ENCODE measurements at places on chromosomes 1 and 21.
A peak's percentile ranks its signal among the peaks of the same experiment; 100 is the strongest.

- no peak for DNase-seq
Observed at GRCh38 chr21:43855955-43856354, 9.1 kb upstream of the AGPAT3 start.

DNA sequence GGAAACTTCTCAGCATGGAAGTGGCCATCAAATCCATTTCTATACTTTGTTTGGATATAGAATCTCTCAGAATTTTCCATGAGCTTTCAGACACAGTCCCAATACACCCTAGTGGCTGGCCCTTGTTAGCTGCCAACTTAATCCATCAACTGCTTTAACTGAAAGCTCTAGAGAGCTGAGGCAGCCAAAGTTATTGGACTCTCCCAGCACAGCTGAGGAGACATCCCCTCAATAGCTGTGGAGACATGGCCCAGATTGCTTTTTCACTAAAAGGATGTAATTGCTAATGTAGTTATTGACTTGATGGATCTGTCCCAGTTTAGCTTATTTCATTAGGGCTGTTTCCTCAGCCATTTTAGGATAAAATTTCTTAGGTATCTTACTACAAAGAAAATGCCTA, 94.8 kb upstream of the PRMT6 start:
- DNase-seq, result no peak

- no peak for DNase-seq
Observed at GRCh38 chr21:31502537-31503143, 156.9 kb upstream of the SOD1 start.

- peak; percentile 81 for DNase-seq
Observed at GRCh38 chr1:224736619-224737352, 120.7 kb downstream of the CNIH3 start.

DNA sequence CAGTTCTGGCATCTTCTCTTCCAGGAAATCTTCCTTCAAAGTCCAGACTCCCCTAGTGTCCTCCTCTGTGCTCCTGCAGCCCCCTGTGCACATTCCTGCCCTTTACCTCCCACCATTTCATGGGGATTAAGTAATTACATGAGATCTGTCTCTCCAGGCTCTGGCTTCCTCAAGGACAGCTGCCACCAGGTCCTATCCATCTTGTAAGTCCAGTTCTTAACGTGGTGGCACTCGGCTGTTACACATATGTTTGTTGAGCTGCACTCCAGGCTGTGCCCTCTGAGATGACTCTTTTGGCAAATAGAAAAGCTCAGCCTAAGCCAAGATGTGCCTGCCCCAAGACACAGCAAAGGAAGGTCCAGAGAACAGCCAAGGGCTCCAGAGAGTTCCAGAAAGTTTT, 57.4 kb upstream of the CAMK1G start:
- DNase-seq, result no peak

DNA sequence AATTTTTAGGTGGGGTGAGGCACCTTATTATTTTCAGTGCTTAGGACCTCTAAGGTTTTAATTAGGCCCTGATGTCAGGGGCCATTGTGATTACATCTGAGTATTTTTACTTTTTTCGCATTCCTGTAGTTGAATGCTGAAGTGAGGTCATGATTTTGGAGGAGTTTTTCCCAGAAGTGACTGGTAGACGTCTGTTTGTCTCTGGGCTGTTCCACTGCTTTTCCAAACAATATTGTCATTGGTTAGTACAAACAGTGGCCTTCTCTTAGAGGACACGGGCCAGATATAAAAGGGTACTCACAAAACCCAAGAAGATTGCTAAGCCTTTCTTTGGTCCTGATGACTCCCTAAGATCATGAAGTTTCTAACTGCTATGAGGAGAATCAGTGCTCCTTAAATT, 7.6 kb upstream of the RASAL2 start:
- peak; percentile 41 for DNase-seq

GRCh38 chr1:84259376-84259775, 42.1 kb upstream of the SAMD13 start:
- DNase-seq, result no peak

GRCh38 chr1:167484726-167485502, 33.4 kb downstream of the CD247 start:
- DNase-seq, result no peak

- peak; percentile 52 for DNase-seq
Observed at GRCh38 chr1:33130297-33130696, 49.3 kb downstream of the AZIN2 start.

GRCh38 chr1:83131692-83131955, 867.3 kb downstream of the TTLL7 start:
- DNase-seq, result no peak

GRCh38 chr1:235270625-235271024, 57.4 kb downstream of the ARID4B start:
- peak; percentile 41 for DNase-seq

GRCh38 chr1:64073705-64074104, 129.7 kb upstream of the UBE2U start:
- no peak for DNase-seq

DNA sequence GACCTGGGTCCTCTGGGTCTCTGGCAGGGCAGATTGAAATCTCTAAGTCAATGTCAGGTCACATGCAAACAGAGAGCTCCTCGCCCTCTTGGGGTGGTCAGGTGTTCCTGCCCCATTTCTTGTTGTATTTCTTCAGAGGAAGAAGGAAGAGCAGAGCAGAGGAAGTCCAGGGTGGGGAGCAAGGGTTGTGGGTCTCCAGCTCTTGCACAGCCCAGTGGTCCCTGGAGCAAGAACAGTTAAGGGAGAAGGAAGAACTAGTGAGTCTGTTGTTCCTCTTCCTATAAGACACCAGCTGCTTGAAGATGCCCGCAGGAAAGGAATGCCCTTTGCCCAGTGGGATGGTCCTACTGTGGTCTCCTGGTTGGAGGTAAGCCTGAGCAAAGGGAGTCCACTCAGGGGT, 26.3 kb downstream of the MYOG start:
- no peak for DNase-seq

DNA sequence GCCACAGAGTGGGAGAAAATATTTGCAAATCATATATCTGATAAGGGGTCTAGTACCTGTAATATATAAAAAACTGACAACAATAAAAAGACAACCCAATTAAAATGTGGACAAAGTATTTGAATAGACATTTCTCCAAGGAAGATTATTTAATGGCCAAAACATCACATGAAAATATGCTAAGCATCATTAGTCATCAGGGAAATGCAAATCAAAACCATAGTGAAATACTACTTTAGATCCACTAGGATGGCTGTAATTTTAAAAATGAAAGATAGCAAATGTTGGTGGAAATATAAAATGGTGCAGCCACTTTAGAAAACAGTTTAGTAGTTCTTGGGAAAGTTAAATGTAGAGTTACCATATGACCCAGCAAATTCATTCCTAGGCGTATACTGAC, 118.7 kb upstream of the KIF26B start:
- no peak for DNase-seq

DNA sequence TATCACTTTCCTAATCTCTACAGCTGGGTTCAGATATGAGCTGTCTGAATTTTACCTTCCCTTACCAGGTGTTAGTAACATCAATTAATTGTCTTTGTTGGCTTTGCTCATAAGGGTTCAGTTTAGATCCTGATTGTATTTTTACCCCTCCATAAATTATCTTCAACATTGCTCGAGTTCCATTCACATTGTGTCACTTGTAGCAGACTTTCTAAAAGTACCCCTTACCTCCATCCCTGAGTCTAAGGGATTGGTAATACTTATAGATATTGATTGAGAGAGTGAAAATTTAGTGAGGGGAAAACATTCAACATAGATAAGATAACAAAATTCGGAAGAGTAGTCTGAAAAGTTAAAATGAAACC, 7.3 kb downstream of the RASAL2 start:
- DNase-seq, result no peak

GRCh38 chr21:27694667-27695066, 727.8 kb upstream of the ADAMTS5 start:
- no peak for DNase-seq

GRCh38 chr1:16266411-16267118, 29.6 kb upstream of the CPLANE2 start:
- no peak for DNase-seq

DNA sequence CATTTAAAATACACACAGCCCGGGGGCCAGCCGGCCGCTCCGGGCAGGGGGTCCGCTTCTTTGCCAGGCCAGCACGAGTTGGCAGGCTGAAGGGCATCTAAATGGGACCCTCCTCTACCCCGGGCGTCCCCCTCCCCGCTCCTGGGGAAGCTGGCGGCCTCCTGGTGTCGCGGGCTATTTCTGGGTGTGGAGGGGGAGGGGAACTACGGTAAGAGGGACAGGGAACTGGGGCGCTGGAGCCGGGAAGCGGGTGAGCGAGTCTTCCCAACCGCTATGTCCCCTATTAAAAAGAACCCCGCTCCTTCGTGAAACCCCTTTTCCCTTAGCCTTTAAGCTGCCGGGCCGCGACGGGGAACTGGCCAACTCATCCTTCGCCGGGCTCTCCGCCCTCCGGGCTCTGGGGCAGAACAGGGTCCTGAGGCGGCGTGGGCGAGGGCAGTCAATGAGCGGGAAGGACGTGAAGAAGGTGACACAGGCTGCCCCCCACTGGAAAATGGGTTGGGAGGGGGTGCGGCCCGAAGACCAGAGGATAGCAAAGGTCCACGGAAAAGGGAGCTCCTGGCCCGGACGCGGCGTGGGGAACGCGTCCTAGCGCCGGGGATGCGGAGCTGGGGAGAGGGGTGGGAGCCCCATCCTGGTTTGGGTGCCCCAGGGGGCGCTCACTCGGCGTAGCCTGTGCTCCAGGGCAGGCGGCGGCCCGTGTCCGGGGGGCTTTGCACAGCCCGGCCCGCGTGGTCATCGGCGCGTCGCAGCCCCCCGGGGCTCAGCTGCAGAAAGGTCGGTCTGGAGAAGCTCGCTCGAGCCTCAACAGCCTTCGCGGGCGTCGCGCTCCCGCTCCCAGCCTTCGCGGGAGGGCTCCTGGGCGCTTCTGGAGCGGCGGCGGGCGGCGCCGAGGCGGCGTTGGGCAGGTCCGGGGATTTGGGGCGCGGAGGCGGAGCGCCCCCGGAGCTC, 544 bp downstream of the PPM1J start:
- peak; percentile 51 for DNase-seq

- DNase-seq, result peak; percentile 15
Observed at GRCh38 chr1:24235921-24236788, 49.1 kb upstream of the IFNLR1 start.

DNA sequence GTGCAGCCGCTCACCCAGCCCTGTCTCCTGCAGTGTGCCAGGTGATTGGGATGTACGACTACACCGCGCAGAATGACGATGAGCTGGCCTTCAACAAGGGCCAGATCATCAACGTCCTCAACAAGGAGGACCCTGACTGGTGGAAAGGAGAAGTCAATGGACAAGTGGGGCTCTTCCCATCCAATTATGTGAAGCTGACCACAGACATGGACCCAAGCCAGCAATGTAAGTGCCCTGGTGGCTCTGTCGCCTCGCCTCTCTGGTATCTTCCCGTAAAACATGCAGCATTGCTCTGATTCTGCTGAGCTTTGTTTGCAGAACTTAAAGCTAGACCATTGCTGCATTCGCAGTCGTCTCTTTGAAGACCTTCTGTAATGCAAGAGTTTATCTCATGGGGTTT, 79.2 kb downstream of the ATP5PO start:
- DNase-seq, result no peak

DNA sequence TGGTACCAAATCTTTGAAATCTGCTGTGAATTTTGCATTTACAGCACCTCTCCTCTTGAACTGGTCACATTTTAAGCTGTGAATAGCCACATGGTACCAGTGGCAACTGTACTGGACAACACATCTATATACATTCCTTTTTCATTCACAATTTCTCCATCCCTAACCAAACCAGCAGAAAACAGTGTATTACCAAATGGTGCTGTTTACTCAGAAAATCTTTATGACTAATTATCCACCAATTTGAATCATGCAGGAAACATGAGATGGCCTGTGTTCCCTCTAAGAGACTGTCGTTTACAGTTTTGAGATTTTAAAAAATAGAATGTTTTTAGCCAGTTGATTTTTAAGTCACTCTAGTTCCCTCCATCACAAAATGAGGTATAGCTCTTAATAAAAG, 17.6 kb upstream of the CCT8 start:
- DNase-seq, result peak; percentile 80

DNA sequence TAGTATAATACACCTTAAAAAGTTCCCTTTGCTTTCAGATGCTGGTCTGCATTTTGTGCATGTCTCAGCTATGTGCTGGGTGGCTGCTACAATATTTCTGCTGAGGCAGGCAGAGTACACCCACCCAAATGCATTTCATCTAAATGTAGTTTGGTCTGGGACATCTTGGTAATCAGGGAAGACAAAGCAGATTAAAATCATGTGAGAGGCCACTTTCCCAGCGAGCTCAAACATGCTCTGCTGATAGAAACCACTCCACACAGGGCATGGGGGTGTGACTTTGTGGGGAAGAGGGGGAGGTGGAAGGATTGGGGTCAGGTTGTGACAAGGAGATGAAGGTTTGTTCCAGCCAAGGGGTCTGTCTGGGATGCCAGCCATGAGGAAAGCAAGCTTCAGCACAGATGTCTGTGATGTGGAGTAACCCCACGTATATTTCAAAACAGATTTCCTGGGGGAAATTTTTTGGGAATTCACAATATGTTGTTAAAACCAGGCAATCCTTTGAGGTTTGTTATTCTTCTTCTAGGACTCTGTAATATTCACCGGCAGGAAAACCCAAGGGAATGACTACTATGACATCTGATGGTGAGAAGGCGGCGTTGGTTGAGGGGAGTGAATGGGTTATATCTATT, 255.1 kb upstream of the FGGY start:
- peak; percentile 81 for DNase-seq

DNA sequence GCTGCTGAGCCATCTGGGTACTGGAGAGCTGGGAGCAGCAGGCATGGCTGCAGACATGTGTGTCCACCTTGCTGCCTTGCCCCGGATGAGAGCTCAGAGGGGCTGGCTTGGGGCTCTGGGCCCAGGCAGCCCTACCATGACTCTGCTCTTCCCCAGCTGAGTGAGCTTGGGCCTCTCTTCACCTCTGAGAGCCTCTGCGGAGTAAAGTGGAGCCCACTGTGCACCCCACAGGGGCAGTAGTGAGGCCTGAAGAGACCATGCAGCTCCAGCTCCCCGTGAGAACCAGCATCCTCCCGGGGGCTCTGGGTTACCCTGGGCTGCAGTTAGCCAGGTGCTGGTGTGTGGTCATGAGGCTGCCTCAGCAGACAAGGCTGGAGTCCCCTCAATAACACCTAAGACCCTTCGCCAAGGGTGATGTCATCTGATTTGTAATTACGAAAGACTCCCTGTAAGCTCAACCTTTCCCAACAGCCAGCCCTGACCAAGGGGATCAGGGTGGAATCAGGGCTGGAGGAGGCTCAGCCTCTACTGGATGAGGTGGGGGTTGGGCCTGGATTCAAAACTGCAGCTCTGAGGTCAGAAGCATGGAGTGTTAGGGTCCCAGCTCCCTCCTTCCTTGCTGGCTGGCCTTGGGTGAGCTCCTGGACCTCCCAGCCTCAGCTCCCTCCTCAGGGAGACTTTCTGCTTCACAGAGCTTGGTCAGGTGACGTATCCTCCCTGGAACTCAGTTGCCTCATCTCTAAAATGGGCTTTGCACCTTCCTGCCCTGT, 308.0 kb downstream of the MATN1 start:
- DNase-seq, result no peak

GRCh38 chr1:36937371-36937770, 96.9 kb downstream of the GRIK3 start:
- DNase-seq, result no peak

DNA sequence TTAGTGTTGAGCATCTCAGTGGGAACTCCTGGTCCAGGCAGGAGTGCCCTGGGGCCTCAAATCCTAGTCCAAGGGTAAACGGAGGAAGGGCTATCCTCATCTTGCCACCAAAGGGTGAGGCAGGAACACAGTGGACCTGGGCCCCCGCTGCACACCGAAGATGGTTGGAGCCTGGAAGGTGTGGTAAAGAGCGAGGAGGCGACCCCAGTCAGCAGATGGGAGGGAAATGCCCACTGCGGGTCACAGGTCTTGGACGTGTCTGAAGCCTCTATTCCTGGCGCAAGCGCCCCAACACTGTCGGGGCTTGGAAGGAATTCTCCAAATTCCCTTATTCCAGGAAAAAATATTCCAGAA, 38.5 kb upstream of the SYNC start:
- DNase-seq, result no peak

Measured in foreskin fibroblast (primary cell).